CD4-positive, alpha-beta T cell (primary cell): ENCODE measurements at places on chromosomes 3 and 15. TPM values are rescaled to one million over a fixed set of nuclear protein-coding genes. Genes with fewer than 3 reads are reported as not detected.
A peak's percentile ranks its signal among the peaks of the same experiment; 100 is the strongest.

DNA sequence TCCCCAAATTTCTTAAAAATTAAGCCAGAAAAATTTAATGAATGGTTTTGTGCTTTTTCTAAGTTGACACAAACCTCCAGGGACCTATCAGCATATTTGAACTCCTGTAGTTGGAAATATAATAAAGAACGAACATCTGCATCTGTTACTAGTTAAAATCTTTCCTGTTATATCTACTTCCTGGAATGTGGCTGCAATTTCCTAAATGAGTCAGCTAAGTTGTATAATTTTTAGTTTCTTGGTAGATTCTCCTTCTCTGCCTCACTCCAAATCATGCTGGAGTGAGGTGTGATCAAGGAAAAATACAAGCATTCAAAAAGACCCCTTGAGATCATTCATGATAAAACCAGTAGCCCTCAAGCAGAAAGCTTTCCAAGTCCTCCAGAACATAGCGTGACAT is 106.2 kb upstream of the MCTP2 start:
- H3K4me3 ChIP-seq, result no peak overlapping the region
- no peak for DNase-seq
- H3K27ac ChIP-seq, result no peak overlapping the region
- H3K27me3 ChIP-seq, result no peaks in the 10 kb centered on the region

GRCh38 chr3:66165660-66166059 is 55.1 kb upstream of the SLC25A26 start:
- no peaks in the 10 kb centered on the region for H3K36me3 ChIP-seq
- no peaks in the 10 kb centered on the region for H3K27me3 ChIP-seq
- H3K4me1 ChIP-seq, result no peaks in the 10 kb centered on the region

DNA sequence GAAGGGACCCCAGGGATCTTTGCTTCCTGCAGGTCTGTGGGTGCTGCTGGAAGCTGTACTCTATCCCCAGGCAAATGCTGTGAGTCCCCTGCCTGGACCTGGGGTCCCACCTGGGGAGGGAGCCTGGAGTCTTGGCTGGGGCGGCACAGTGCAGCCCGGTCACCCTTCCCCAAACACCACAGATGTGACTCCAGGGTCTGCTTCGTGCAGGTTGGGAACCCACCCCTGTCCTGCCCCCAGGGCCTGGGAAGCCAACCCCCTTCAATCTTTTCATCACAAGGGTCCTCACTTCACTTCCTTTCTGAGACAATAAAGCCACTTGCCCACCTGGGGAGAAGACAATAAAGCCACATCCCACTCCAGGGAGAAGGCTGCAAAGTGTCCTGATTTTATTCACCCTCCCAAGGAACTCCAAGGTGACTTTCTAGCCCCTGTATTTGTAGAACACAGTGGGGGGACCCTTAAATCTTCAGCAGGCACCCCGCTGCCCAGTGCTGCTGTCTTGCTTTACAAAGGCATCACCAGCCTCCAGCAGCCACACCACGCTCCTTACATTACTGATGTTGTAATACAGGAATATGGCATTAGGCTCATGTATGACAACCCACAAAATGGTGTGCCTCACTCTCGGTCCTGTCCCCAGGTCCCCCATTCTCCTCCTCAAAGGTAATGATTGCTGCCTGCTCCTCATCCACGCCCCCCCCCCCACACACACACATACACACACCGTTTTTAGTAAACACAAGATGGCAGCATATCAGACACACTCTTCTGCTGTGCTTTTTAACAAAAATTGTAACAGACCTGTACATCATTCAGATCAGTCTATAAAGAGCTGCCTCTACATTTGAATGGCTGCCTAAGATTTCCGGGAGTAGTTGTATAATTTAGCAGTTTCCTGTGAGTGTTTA is 9.9 kb downstream of the C3orf22 start:
- H3K27ac ChIP-seq, result no peak overlapping the region
- H3K27me3 ChIP-seq, result no peaks in the 10 kb centered on the region
- no peak for DNase-seq
- no peaks in the 10 kb centered on the region for H3K36me3 ChIP-seq

DNA sequence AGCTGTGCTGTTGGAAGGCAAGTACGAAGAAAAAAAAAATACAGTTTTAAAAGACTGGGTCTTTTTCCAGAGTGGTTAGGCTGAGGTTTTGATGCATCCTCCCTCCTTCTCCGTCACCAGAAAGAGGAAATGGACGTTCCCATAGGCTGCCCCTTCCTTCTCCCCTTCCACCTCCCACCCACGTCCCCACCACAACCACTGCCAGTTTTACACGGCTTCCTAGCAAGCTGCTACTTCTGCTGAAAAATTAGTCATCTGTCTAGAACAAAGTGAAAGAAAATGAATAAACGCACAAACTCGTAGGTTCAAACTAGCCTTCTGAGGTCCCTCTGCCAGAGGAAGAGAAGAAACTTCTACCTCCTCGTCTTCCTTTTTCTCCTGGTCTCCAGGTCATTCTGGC is 71.6 kb upstream of the RPL35A start:
- DNase-seq, result peak; percentile 22
- no peaks in the 10 kb centered on the region for H3K27me3 ChIP-seq
- peaks cover 42% of the 10 kb centered on the region for H3K36me3 ChIP-seq
- H3K27ac ChIP-seq, result no peak overlapping the region
- peaks cover 4% of the 10 kb centered on the region for H3K4me1 ChIP-seq

Gene PLAAT1
- total RNA-seq, result not detected
